ENCODE measurements at places on chromosomes 6 and 20.
A peak's percentile ranks its signal among the peaks of the same experiment; 100 is the strongest.

DNA sequence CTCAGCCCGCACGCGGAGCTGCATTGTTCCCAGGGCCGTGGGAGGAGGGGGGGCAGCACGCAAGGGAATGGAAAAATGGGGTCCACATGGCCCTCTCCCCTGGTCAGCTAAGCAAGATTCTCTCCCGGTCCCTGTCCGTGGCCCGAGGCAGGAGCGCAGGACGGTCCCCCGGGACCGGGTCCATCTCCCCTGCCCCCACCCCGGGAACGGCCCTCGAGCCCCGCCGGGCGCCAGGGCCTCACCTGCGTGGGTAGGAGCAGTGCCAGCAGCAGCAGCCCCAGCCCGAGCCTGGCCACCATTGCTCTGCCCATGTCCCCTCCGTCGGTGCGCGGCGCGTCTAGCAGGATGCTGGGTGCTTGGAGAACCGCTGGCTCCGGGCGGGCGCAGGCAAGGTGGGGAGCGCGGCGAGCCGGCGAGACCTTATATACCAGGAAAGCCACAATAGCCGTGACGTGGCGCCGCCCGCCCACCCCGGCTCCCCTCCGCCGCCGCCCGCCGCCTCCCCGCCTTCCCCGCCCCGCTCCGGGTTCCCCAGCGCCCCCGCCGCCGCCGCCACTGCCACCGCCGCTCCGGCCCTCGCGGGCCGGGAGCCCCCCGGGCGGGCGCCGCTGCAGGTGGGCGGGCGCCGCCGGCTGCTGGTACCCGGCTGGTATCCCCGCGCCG, at the start of gene CD24:
CD24 (minus strand) TSS at position 394 of the 663 bp plus-strand sequence; CDS start at position 311, 83 bp downstream.
- peak; percentile 67 for DNase-seq

DNA sequence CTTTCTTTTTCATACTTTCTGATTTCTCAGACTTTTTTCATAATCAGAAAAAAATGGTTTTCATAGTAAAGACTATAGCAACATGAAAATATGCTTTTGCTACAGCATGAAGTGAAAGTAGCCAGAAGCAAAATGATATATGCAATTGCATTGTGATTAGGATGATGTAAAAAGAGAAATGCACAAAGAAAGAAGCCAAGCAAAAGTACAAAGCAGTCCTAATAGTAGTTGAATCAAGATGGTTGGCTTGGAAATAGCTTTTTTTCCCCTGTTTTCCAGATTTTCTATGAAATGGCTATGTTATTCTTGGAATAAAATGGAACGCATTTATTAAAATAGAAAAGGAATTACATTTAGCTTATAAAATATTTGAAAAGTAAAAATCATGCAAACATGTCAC, 77.3 kb downstream of the SEL1L2 start:
- no peak for DNase-seq

DNA sequence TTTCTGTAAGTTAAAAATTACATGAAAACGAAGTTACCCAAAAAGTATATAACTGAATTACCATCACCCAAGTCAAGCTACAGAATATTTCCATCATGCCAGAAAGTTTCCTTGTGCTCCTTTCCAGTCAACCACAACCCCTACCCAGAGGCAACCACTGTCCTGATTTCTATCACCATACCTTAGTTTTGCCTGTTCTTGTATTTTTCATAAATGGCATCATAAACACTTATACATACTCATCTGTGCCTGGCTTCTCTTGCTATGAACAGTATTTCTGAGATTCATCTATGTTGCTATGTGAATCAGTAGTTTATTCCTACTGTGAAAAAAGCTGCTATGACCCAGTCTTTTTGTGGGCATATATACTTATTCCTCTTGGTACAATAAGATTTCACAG, 7.4 kb downstream of the FKBP5 start:
- no peak for DNase-seq

DNA sequence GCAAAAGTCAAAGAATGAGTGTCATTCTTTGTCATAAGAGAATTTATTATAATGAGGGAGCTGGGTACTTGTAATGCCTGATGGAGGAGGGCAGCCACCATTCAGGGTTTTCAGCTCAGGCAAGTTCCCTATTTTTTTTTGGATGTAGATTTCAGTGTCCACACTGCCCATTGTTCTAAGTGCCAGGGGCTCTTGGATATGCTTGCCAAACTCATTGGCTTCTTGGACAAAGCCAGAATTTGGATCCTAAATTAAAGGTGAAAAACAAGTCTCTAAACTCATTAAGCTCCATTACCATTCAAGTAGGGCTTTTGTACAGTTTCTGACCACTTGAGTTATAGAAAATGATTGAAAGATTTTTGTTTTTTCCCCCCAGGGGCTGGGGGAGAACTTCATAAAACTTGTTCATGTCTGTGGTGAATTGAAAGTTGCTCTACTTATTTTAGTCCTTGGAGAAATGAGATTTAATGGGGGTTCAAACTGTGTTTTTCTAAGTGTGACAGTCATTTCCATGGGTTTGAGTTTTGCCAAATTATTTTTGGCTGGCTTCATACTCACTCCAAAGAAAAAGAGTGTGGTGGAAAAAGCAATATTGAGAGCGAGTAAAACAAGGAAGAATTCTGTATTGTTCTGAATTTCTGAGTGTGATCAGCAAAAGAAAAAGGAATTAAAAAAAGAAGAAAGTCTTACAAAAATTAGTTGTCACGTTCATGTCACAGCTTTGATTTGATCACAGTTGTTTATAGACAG, 46.0 kb downstream of the TIAM2 start:
- DNase-seq: no peak

DNA sequence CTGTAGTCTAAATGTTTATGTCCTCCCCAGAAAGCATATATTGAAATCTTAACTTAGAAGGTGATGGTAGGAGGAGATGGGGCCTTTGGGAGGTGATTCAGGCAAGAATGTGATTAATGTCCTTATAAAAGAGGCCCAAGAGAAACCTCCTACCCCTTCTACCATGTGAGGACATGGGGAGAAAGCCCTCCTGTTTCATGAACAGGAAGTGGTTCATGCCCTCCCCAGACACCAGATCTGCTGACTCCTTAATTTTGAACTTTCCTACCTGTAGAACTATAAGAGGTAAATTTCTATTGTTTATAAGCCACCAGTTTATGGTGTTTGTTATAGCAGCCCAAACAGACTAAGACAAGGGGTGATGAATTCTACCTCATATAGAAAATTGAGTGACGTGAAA, 8.7 kb upstream of the ECT2L start:
- DNase-seq: no peak

DNA sequence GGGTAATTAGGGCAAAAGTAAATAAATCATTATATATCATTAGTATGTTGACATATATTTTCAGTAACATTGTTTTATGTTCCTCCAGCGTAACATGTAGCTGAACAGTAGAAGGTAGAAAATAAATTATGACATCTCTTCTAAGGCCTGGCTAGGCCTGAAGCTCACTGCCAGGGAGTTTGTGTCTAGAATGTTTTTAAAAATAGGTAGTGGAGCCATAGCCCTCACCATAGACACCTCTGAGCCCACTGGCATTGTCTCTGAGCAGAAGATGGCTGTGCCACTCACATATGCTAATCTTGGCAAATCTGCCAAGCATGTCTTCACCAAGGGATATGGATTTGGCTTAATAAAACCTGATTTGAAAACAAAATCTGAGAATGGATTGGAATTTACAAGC, 21.3 kb downstream of the FUCA2 start:
- DNase-seq: no peak

- DNase-seq: no peak
These were observed 14.7 kb upstream of the RBBP8NL start for GRCh38 chr20:62441987-62442539.

Measured in NCI-H82 (cell line).